Left cardiac atrium (tissue), 4 donors: ENCODE measurements at places on chromosomes 5 and 9. TPM values are rescaled to one million over a fixed set of nuclear protein-coding genes. Genes with fewer than 3 reads are reported as not detected.
A peak's percentile ranks its signal among the peaks of the same experiment; 100 is the strongest.

TMEM8B gene
- total RNA-seq: 15.6 TPM

- no peak for DNase-seq
Observed at GRCh38 chr5:34899066-34899465, 16.2 kb downstream of the RAD1 start.

DNA sequence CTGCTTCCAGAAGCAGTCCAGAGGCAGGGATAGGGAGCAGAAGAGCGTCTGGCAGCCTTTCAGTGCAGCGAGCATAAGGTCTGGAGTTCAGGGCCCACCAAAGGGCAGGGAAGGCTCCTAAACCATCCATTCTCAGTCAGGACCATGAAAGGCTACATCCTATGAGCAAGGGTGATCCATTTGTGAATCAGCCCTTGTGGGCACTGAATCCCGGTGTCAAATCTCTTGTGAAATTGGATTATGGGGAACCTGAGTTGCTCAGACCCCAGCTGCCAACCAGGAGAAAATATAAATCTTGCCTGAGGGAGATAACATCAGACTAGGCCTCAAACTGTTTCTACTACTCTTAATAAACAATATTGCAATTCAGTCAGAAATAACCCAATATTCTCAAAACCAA lies 204.4 kb downstream of the SYK start:
- no peak for DNase-seq

- DNase-seq: no peak
Observed at GRCh38 chr9:113790093-113790492, 86.0 kb upstream of the ZNF618 start.

DNA sequence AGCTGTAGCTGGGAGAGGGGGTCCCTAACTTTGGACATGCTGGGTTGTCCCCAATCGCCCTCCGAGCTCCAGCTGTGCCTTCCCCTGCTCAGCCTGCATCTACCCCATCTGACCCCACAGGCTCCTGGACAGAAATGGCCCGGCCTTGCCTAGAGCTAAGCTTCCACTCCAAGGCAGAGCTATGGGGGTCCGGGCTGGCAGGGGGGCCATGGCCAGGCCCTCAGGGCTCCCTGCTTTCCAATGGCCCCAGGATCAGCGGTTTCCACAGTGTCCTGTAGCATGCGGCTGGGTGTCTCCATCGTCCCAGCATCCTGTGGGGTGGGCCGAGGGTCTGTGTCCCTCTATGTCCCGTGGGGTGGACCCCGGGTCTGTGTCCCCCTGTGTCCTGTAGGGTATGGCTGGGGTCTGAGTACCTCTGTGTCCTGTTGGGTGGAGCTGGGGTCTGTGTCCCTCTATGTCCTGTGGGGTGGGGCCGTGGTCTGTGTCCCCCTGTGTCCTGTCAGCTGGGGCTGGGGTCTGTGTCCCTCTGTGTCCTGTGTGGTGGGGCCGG lies 130.6 kb downstream of the RXRA start:
- DNase-seq: no peak

- no peak for DNase-seq
Observed at GRCh38 chr5:11602298-11602697, 301.9 kb downstream of the CTNND2 start.

- peak; percentile 71 for DNase-seq
Observed at GRCh38 chr9:130962418-130963316, 23.6 kb upstream of the FIBCD1 start.

DNA sequence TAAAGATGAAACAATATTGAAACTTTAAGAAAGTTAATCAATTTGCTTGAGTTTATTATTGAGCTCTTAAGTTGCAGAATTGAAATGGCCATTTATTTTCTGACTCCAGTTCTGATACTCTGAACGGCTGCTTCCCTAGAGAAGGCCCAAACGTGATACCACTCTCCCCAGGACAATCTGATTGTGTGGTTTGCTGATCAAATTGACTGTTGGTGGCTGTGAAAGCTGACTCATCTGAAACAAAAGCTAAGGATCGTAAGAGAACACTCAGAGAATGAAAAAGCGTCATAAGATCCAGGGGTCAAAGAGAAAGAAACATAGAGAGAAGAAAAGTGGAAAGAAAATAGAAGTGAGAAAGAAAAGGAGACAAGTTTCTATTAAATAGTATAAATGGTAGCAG lies 147.2 kb downstream of the IZUMO3 start:
- no peak for DNase-seq

PCDHB12 gene
- total RNA-seq: 2.6 TPM

DNA sequence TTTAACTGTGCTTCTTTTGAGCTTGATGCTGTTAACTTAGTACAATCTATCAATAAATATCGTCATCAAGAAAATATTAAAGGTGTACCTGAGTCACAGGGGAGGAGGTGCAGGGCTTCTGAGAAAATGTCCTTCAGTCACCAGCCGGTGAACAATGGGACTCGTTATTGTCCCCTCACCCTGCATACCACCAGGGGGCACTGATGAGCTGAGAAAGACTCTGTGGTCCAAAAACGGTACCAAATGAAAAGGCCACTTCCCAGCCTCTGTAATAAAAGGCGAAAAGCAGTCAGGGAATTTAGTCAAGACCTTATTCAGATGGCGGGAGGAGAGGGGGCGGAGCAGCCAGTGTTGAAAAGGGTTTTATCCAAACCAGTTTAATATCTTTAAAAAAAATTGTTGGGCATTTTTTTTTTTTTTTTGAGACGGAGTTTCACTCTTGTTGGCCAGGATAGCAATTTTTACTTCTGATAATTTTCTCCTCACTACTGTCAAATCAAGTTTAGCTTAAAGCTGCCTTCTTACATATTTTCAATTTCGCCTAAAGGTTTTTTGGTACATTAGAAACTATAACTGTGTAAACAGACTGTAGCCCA lies 271.9 kb upstream of the ADAMTS16 start:
- DNase-seq: peak; percentile 56

- no peak for DNase-seq
Observed at GRCh38 chr5:176614805-176615478, 5.0 kb upstream of the GPRIN1 start.

- DNase-seq: no peak
Observed at GRCh38 chr5:108375768-108376167, 6.1 kb downstream of the FBXL17 start.

NOTCH1 gene
- 22.7 TPM for total RNA-seq

DNA sequence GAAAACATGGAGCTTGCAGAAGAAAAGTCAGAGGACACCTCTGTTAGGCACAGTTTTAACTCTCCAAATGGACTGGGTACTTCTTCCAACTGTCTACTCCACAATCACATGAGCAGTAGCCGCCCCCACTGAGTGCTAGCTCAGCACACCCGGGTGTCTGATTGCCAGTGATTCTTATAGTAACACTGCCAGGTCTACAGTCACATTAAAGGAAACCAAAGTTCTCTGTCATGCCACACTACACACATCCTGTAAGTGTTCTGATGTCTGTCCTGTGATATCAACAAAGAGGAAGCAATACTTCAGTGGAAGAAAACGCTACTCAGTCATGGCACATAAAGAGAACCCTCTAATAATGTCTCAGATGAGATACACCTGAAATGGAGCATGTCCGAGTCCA lies at the start of gene HAVCR2:
HAVCR2 (minus strand) TSS at position 69 of the 400 bp plus-strand sequence; CDS start at position 8, 61 bp downstream.
- DNase-seq: no peak

ADAMTS19 gene
- total RNA-seq: 2.9 TPM

IL6ST gene
- 261 TPM for total RNA-seq

- no peak for DNase-seq
Observed at GRCh38 chr5:62312036-62312435, 6.0 kb downstream of the KIF2A start.

SPATA31C2 gene
- not detected for total RNA-seq

PHYKPL gene
- 43.6 TPM for total RNA-seq

DNA sequence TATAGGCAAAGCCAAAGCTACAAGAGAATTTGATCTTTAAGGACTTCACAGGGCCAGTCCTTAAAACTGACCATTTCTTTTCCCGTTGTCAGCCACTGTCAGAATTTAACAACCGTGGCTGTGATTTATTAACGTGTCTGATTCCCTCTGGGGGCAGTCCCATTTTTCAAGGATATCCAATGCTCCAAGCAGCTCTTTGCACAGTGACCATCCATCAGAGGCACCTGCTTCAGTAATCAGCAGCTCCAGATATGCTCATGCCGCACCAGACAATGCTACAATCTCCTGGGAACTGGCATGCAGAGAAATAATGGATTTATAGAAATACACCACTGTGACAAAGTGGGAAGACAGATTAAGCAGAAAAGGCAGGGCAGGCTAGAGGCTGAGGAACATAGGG lies 163.3 kb upstream of the PPP1R2B start:
- DNase-seq: no peak

DNA sequence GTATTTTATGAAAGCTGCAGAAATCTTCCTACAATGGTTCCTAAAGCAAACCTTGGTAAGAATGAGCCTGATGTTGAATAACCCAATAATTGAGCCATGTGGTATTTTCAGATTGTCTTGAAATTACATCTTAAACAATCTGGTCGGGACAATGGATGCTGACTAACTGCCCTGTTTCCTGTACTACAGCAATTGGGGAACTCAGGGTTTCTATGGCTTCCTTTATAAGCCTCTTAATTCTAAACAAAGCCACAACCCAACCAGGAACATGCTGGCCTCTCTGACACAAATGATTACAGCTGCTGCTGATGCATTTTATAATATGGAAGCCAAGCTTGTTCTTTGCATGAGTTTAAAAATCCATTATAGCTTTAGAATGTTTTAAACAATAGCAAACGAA lies 30.2 kb downstream of the PTPN3 start:
- no peak for DNase-seq

DNA sequence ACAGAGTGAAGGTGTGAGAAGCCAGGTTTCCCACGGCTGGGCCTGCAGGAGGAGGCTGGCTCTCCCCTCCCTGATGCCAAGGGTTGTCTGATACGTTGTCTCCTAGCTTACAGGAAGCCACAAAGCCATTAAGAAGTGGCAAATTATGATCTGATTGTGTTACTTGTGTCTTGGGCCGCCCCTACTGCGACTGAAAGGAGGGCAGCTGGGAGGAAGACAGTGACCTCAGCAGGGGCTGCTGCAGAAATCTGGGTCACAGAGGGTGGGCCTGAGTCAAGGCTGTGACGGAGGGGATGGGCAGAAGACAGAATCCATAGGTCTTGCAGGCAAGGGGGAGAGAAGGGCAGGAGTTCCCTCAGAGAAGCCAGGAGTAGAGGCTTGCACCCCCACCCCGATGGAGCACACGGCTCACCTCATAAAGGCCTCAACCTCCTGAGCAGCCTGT lies 145.0 kb downstream of the FSTL4 start:
- DNase-seq: no peak

DNA sequence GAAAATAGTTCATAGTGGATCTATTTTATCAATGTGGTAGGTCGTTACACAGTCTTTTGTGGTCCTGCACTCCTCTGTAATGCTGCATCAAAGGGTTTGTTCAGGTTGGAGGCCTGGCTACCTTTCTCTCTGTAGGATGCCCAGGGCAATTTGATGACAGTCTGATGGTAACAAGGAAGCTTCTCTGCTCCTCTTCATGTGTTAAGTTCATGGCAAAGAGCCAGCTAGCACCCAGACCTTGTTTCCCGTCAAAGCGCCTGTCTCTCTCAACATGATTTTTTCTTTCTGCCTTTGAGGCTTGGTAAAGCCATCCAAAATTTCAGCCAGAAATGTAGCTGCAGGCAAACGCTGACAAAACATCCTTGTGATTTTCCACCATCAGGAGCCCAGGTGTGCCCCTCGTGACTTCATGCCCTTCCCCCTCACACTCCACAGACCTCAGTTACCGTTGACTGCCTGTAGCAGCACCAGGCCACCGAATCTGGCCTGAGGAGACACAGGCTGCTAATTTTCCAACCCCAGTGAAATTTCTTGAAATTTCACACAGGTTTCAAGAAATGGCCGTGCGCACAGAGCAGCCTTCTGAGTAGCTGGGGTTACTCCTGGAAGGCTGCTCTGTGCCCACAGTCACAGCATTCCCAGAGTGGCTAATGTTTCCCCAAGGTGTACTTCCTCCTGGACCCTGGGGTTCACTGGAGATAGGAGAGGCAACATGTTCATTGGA lies 292.7 kb downstream of the CWC27 start:
- DNase-seq: no peak

DNA sequence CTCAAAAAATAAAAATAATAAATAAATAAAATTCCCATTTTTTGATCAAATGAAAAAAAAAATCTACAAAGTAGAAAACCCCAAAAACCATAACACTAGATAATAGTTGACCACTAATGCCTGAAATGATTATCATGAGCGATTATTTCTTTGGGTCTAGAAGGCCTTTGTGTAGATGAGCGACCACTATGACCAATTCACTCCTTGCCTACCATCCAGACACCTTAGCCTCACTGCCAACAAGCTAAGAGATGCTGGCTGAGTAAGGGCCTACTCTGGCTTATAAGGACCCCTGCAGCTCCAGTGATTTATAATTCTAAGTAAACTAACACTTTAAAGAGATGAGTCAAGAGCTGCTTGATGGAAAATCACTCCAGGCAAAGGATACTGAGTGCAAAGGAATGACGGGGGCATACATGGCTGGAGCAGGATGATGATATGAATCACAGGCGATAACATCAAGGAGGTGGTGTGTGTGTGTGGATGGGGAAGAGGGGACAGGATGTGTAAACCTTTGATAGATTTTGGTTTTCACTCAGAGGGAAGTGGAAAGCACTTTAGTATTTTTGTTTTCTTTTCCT lies 4.8 kb upstream of the F2RL1 start:
- DNase-seq: no peak

PRDM9 gene
- total RNA-seq: not detected

FAM81B gene
- total RNA-seq: 16.4 TPM
